Activated CD8-positive, alpha-beta memory T cell treated with anti-CD3 and anti-CD28 coated beads for 48 hours (primary cell): ENCODE measurements at places on chromosomes 4 and X.

DNA sequence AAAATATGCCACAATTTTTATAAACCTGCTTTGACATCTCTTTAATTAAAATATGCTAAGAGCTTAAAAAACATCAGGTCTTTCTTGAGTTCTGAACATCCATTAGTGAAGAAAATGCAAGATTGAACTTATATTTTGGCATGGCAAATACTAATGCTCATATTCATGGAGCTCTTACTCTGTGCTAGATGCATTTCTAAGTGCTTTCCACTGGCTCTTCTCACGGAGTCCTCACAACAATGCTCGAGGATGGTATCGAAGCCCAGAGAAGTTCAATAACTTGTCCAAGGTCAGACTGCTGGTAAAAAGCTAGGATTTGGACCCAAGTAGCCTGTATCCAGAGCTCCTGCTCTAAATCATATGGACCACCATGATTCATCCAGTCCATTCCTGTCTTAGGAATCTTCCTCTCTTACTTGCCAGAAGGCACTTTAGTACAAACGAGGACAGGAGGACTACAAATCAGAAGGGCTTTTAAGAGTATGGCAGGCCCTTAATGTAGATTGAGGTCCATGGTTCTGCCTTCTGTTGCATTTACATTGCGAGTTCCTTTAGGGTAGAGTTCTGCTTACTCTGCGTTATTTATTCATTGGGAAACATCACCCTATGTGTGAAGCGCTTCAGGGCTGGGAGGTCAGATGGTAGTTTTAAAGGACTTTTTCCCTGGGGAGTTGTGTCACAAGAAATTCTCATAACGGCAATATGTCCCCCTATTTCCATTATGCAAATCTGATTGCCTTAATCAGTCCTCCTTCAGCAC lies 199.2 kb downstream of the RASL11B start:
- no peak for DNase-seq

DNA sequence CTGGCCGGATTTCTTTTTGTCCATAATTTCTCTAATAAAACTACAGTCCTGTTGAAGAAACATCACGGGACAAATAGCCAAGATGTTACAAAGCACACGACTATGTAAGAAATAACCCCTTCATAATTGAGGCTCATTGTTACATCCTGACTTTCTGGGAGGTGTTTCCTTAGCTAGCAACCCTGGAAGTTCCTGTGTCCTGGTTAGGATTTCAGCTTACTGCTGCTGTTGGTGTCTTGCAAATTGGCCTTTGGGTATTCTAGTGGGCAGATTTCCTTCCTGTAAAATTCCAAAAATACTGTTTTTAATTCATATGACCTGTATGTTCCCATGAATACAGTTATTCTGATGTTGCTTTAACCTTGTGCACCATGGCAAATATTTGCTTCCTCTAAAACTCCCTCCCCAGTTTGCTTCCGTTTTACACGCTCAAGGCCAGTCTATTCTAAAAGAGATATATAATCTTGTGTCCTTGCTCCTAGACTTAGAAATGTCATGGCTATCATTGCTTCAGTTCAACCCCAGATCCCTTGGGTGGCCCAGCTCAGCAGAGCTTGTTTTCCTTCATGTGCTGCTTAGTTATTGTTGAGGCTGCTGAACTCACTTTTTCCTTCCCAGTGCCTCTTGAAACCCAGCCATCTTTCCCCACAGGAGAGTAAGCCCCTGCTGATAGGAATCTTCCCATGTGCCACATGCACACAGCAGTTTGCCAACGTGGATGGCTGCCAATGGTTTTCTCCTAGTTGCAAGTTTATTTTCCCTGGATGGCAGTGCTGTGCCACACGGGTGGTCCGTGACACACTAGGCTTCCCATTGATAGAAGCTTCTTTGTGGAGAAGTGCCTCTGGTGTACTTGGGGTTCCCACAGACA lies 75.8 kb downstream of the TSPAN7 start:
- DNase-seq, result no peak

DNA sequence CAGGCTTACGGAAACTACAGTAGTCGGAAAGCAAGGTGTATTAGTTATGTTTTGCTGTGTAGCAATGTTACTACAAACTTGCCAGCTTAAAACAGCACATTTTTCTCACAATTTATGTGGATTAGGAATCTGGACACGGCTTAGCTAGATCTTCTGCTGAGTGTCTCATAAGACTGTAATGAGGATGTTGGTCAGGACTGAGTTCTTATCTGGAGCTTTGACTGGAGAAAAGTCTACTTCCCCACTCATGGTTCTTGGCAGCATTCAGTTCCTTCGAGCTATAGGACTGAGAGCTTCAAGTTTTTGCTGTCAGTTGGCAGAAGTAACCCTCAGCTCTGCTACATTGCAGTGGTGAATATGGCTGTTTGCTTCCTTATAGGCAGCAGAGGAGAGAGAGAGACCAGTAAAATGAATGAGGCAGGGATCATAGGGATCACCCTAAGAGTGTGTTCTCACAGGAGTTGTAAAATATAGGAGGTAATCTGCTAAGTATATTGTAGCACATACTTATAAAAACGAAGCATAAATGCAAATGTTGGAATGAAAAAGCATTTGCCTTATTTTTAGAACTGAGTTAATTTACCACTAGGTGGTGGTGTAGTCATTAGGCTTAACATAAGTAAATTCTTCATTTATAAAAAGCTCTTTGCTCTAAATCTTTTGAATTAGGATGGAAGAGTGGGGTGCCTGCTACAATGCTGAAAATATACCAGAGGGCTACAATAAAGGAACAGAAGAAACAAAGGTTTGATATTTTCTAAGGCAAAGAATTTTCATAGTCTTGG lies 38.6 kb downstream of the ALG13 start:
- DNase-seq, result no peak

DNA sequence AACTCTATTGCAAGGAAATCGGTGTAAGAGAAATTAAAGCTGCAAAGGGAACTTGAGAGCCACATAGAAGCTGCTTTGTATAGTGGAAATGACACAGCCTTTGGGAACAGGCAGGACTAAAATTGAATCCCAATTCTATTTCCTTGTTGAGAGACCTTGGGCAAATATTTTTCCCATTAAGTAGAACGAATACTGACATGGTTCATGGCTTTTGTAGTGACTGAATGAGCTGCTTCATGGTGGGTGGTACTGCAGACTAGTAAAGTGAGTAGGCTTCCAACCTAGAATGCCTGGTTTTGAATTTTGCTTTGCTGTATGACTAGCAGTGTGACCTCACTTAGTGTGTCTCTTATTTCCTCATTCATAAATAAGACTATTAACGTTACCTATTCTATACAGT lies 182.2 kb upstream of the KCNIP4 start:
- DNase-seq, result no peak

DNA sequence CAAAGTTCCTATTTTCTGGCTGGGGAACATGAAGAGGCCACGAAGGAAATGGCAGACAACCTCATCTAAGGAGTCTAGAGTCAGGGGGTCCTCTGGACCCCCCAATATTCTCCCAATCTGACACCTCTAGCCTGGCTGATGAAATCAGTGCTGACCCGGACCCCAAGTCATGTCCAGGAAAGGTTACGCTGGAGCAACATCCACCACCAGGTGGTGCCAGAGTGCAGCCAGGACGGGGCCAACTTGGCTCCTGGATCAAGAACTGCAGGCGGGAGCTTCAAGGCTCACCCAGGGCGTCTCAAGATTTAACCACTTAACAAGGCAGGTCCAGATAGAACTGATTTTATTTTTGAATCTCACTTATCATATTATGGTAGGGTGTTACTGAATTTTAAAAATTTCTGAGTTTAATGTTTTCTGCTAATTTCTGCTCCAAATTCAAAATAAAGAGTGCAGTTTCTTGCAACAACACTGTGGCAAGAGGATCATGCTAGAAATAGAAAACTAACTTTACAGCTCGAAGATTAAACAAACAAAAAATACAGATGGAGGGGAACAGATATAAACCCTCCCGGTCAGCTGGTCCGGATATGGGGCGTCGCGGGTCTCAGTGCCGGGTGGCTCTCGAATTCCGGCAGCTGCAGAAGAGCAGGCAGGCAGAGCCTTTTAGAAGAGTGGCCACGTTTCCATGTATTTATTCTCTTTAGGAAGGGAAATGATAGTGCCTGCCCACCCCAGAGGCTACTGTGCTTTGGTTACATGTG lies 135.5 kb downstream of the AFAP1 start:
- DNase-seq, result peak; percentile 74

GRCh38 chr4:118337954-118338353 lies 14.8 kb downstream of the PRSS12 start:
- DNase-seq, result no peak

GRCh38 chr4:111046811-111047210 lies 423.9 kb upstream of the PITX2 start:
- no peak for DNase-seq

GRCh38 chr4:76485450-76485849 lies 50.4 kb downstream of the SHROOM3 start:
- no peak for DNase-seq

GRCh38 chr4:174222266-174222872 lies 61.1 kb downstream of the FBXO8 start:
- DNase-seq, result no peak

- no peak for DNase-seq
Observed at GRCh38 chr4:116059361-116059760, 945.9 kb upstream of the NDST4 start.

DNA sequence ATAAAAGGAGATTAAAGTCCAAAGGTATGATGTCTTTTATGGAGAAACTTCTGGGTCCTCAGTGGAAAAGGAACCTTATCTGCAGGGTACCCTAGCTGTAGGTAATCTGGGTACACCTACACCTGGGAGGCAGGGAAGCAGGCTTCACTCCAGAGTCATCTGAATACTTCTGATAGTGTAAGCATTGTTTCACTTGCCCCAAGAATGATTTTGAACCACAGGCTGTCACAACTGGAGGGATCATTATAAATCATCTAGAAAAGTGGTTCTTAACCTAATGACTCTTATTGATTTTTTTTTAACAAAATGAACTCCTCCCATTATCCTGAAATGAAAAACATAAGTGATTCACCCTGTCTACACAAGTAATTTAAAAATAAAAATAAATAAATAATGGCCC lies 44.0 kb upstream of the STK26 start:
- DNase-seq, result no peak

DNA sequence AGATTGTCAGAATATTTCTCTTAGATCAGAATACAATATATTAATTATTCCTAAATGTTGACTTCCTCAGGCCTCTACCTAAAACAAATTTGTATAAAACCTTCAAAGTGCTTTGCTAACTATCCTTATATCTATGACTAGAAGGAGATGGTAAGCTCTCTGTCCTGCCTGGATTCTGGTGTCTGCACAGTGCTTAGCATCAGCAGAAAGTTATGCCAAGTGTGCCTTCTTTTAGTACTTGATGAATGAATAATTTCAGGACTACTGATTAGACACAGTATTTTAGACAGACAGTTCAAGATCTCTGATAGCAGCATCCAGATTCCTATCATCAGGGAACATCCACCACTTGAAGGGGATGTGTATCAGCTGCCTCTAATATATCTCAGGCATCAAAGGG lies 242.4 kb upstream of the TLL1 start:
- DNase-seq, result no peak

GRCh38 chr4:47490550-47490949 lies 5.5 kb downstream of the ATP10D start:
- DNase-seq, result no peak

DNA sequence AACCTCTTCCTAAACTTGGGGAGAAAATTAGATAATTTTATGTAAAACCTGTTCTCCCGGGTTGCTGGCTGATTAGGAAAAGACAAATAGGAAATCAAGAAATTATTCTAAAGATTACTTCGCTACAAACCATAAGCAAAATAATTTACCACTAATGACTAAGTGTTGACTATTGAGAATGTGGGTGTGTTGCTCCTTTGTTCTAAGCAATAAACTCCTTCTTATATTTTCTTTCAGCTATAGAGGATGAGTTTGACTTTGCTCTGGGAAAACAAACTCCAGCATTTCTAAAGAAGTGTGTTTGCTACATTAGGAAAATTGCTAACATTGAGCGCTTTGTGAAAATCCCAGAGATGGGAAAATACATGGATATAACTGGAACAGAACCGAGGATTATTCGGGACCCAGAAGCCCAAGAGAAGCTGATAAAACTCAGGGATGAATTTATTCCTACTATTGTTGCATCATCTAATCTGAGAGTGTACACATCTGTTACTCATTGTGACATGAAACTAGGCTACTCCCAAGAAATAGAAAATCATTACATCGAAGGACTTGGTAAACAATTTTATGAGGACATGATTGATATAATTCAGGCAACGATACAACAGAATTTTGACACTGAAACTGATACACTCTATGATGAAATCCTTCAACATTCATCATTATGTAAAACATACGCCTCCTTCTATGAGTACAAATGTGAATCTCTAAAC lies 194.2 kb downstream of the NWD2 start:
- no peak for DNase-seq

DNA sequence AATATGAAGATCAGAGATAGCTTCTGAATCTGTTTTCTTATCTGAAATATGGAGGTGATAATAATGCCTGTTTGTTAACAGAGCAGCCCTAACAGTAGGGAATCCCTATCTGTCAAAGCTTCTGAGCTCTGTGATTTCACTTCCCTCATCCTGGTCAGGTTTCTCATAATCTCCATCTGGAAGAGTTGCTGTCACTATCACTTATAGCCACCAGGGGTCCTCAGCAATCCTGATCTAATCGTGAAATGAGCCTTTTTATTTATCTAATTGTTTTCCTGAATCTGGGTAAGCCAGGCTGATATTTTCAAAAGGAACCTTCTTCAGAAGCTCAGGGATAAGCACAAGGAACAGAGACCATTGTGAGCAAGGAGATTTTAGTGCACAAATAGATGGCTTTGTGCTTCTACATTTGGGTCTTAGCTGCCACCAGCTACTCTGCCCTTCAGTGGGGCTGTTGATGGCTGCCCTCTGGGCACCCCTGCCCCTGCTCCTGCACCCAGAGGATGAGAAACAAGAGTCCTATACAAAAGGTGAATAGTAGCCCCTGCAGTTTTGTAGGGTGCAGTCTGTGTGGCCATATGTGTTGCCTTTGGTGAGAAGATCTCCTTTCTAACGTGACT lies 196.4 kb upstream of the RADX start:
- DNase-seq, result no peak

DNA sequence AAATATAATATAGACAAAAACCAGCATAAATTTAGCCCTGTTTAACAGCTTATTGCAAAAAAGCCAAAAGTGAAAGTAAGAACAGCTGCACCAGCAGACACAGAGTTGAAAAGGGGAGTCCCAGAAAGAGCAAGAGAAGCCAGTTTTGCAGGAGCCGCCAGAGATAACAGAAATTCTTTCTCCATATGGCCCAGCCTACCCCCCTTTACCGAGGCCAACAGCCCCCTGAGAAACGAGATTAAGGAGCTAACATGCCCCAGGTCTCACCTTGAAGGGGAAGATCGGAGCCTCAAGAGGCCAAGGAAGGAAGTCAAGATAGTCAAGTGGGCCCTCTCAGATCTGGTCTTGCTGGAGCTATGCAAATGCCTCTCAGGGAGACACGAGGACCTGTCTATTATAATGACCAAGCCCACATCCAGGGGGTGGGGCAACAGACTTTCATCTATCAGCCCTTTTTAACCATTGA lies 4.8 kb downstream of the ACOX3 start:
- DNase-seq, result no peak
